Fibroblast of skin of back (primary cell): ENCODE measurements at places on chromosomes 13 and 19.

DNA sequence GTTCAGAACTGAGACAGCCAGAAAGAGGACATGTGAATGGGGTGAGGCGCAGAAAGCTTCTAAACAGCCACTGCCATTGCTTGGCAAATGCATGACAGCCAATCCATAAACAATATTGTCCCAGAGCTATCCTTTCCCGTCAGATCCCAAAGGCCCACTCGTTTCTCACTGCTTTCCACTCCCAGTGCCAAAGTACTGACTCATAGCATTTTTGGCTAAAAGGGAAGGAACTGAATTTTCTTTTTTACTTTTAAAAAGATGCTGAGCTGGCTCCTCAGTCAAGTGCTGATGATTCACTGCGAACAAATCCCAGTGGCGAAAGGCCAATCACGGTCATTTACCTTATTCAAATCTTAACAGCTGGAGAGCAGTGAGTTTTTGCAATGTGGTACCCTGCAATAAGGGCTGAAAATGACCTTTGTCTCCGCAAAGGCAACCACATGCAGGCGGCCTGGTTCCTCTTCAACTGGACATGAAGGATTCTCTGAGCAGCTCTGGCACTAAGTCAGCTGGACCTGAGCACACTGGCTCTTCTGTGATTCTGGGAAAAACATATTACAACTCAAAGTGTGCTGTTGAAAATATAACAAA, 151.7 kb downstream of the DCLK1 start:
- peak; percentile 94 for DNase-seq

GRCh38 chr19:46844067-46844489, 6.6 kb downstream of the AP2S1 start:
- DNase-seq, result no peak

DNA sequence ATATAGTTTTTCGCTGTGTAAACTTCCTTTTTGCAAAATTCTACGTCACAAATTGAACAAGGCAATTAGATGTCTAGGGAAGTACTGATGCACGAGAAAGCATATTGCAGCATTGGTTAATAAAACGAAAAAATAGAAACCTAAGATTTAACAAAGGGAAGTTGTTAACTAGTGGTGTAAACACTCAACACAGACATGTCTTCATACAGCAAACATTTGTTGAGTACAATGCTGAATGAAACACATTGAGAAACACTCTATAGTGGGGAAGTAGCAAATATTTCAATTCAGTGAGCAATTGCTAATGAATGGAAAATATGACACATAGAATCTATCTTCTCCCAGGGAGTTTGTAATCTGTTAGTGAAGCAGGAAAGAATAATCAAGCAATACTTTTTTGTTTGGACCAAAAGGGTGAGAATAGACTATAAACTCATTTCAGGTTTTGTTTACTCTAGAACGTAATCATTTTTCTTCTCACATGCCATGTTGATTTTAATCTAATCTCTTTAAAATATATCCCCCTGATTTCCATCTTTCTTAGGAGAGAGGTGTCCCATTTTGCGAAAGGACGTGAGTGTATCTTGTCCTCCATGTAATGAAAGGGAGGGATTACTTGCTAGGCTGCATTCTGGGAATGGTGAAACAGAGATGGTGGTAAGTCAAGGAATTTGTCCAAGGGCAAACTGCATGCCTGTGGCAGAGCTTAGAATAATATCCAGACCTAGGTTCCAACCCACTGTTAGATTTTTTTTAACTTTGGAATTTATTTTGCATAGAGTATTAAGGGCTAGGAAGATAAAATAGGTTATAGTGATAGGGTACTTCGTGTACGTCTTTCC, 1.7 kb upstream of the ANKRD10 start:
- peak; percentile 94 for DNase-seq

DNA sequence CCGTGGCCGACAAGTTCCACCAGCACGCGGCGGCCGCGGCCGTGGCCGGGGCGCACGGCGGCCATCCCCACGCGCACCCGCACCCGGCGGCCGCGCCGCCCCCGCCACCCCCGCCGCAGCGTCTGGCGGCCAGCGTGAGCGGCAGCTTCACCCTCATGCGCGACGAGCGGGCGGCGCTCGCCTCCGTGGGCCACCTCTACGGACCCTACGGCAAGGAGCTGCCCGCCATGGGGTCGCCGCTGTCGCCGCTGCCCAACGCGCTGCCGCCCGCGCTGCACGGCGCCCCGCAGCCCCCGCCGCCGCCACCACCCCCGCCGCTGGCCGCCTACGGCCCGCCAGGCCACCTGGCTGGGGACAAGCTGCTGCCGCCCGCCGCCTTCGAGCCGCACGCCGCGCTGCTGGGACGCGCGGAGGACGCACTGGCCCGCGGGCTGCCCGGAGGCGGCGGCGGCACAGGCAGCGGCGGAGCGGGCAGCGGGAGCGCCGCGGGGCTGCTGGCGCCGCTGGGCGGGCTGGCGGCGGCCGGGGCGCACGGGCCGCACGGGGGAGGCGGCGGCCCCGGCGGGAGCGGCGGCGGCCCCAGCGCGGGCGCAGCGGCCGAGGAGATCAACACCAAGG, 821 bp downstream of the ONECUT3 start:
- no peak for DNase-seq

GRCh38 chr13:46649816-46650215, 96.8 kb downstream of the LRCH1 start:
- DNase-seq, result no peak

- DNase-seq, result peak; percentile 65
Measured at GRCh38 chr13:23969647-23970046, 72.3 kb upstream of the C1QTNF9B start.

DNA sequence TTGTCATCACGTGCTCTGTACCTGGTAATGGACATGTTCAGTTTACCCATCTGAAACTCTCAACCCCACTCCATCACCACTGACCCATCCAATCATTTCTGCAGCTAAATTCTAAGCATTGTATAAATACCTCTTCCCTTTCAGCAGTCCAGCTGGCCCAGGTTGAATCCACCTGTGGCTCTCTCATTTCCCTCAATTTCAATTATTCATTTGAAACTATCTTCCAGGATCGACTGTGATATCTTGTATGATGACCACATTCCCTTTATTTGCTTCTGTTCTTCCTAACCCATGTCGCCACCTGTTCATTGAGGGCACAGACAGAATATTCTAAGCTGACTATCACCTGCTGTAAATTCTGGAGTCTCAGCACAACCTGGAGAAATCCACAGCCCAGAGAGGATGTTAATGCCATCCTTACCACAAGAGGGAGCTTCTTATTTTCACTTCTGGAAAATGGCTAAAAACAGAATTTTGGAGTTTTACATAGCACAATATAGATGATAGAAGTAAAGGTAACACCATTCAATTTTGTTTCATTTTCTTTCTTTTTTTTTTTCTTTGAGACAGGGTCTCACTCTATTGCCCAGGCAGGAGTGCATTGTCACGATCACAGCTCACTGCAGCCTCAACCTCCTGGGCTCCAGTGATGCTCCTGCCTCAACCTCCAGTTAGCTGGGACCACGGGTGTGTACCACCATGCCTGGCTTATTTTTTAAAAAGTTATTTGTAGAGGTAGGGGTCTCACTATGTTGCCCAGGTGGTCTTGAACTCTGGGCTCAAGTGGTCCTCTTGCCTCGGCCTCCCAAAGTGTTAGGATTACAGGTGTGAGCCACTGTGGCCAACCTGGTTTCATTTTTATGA, 38.6 kb downstream of the ZNF823 start:
- peak; percentile 37 for DNase-seq

DNA sequence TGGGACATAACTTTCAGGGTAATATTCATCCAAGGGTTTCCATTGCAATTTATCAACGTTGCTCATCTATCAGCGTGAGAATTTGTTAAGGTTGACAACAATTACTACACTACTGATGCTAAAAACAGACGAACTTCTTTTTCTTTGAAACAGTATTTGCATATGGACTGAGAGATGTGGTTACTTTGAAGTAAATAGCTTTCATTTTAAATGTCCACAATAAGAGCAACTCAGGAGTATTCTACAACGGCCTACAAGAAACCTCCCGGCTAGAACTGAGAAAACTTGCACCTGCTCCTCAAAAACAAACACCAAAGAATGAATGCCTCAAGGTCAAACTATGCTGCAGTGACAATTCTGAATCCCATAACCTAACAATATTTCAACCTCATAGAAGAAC, 238.4 kb downstream of the IRS2 start:
- no peak for DNase-seq

DNA sequence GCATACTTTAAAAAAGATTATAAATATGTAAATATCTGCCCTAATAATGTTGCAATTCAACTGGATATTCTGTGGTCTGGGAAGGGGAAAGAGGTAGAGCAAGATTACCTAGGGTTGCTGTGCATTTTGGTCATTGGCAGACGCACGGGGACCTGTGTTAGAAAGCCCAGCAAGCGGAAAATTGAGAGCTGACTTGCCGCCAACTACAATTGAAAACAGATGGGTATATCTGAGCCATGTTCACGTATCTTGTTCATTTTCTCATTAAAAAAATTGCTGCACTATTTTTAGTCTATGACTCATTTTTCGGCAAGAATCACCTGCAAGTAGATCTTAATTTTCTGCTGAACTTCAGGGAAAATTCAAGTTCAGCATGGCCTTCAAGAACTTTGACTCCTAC, 308.5 kb upstream of the TMTC4 start:
- no peak for DNase-seq

GRCh38 chr19:1067341-1067957, 482 bp downstream of the ARHGAP45 start:
- no peak for DNase-seq

- DNase-seq, result no peak
Measured at GRCh38 chr13:98781045-98781444, 28.6 kb upstream of the SLC15A1 start.

DNA sequence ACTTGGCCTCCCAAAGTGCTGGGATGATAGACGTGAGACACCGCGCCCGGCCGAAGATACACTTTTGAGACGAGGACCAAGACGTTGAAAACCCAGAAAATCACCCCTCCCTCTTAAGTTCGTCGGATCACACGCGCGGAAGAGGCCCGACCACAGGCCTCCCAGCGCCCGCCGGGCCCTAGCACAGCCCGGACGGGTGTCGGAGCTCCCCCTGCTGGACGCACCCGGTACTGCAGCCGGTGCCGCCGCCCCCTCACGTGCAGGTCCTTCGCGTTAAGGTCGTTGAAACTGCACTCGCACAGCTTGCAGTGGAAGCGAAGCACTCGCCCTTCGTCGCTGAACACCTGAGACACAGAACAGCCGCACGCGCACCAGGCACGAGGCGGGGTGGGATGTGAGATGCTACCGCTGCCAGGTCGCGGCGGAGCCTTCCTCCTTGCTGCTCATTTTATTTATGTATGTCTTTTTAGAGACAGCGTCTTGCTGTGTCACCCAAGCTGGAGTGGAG, 35.7 kb upstream of the MATK start:
- DNase-seq, result peak; percentile 25

GRCh38 chr13:59230484-59231264, 933.1 kb downstream of the DIAPH3 start:
- DNase-seq, result no peak

- DNase-seq, result peak; percentile 84
Measured at GRCh38 chr19:18436671-18437490, 1.1 kb downstream of the ISYNA1 start.

- DNase-seq, result no peak
Measured at GRCh38 chr19:35755131-35755549, 1.7 kb downstream of the HSPB6 start.

DNA sequence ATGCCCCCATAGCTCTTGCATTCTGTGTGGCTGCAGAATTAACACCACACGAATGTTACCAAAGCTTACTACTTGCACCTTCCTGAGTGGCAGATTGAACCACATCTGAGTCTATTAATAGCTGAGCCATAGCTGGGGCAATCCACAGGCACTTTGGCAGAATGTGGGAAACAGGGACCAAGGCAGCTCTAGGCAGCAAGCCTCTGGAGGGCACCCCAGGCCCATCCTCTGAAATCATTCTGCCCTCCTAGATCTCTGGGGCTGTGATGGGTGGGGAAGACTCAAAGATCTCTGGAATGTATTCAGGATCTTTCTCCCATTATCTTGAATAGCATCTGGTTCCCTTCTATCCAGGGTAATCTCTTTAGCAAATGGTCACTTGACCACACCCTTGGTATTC, 139.3 kb downstream of the TNFRSF19 start:
- DNase-seq, result no peak

DNA sequence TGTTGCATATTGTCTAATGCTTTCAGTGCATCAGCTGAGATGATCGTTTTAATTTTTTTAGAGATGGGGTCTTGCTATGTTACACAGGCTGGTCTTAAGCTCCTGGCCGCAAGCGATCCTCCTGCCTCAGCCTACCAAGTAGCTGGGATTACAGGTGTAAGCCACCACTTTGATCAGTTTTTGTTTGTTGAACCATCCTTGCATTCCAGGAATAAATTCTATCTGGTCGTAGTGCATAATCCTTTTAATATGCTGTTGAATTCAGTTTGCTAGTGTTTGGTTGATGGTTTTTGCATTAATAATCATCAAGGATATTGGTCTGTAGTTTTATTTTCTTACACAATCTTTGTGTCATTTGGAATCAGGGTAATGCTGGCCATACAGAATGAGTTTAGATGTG, 4.4 kb downstream of the ZNF211 start:
- no peak for DNase-seq
